A549 (cell line): ENCODE measurements at places on chromosomes 6 and 20.
A peak's percentile ranks its signal among the peaks of the same experiment; 100 is the strongest.

DNA sequence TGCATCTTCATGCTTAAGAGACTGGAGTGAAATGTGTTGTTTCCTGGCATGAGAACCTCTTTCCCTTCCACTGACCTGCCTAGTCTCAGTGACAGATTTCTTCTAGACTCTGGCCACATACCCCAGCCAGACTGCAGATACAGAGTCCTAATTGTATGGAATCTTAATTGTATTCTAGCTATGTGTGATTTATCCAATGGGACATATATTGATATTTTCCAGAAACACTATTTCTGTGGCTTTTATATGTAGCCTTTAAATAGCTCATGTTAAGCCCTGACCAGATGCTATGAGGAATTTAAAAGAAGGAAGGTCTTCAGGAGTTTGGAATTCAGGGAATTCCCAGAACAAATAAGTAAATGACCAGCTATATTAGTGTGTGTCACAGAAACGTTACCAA lies 99.0 kb downstream of the FIG4 start:
- no peak for DNase-seq

DNA sequence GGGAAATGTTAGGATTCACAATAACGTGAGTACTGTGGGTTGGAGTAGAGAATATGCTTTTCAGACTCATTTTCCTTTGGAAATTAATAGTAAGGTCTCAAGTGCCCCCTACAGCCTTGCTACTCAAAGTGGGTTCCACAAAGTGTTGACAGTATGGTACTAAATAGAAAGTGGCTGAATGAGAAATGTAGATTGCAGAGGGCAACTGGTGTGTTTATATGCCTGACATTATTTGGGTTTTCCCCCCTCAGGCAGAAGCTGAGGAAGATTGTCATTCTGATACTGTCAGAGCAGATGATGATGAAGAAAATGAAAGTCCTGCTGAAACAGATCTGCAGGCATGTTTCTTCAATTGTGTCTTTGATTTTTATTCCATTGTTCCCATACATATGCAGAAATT lies 5.6 kb downstream of the FBXO9 start:
- no peak for DNase-seq

DNA sequence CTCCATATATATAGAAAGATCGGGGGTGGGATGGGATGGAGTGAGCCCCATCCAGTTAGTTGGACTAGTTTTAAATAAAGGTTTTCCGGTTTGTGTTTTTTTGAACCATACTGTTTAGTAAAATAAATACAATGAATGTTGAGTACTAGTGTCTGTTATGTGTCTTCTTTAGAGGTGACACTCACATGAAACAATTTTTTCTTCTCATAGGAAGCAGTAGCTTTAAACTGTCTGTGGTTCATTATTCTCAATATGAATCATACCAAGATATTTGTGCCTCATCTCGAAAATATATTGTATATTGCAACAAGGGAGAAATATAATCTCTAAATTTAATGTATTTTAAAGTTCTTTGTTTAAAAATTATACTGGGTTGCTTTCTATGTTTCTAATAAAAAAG lies 33.4 kb downstream of the HSF2 start:
- DNase-seq, result no peak

- no peak for DNase-seq
Measured at GRCh38 chr20:48910347-48910781, 11.1 kb upstream of the ARFGEF2 start.

DNA sequence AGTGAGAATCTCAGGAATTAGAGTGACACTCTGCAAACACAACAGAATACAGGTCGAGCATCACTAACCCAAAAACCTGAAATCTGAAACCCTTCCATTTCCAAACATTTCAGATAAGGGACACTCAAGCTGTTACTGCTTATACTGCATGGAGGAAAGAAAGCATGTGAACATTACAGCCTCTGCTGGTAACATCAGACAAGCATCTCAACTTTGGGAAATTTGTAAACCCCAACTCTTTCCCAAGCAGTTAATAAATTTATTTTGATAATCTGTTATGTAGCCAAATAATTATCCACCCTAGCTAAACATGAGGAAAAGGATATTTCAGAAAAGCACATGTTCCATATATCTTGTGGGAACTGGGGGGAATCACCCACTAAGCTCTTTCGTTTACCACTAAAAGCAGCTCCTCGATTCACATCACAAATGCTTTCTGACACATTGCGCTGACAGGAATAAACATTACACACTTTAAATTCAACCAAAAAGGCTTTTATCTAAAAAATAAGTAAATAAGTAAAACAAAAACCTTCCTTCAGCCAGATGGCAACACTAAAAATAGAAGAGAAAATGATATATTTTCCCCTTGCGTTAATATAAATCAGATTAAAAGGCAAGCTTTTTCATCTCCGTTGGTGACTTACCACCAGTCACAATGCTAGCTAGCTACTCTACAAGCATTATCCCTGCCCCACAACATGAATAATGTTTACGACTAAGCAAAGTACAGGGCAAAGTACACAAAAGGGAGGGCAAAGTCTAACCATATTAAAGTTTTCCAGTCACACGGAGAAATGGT lies 120.8 kb downstream of the MAP7 start:
- DNase-seq, result no peak

DNA sequence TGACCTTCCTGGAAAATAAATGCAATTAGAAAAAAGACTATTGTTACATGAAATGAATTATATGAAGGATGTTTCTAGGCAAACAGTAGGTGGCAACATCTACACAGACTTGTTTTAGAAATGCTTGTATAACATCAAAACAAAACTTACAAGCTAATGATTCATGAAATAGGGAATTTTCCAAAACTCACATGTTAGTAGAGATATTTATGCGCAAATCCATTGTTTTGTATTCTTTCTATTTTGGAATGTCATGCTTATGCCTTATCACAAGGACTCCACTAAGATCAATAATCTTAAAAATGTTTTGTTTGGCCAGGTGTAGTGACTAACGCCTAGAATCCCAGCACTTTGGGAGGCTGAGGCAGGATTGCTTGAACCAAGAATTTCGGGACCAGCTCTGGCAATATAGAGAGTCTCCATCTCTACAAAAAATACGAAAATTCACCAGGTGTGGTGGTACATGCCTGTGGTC lies 32.3 kb upstream of the LGSN start:
- peak; percentile 67 for DNase-seq

DNA sequence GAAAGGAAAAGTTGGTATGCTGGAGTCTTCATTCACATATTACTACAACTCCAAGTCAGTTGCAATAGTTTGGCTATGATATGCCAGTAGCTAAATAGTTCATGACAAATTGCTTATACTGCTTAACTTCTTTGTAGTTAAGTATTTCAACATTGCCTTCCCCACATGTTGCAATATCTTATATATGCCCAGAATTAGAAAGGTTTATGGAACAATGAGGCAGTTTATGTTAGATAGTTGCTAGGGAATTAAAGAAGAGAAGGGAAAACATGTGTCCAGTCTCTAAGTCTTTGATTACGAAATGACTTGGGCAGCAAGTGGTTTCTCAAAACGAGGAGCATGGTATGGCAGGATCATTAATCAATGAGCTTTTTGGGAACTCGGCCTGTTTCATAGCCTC lies 145.8 kb downstream of the PLCB4 start:
- DNase-seq, result no peak

DNA sequence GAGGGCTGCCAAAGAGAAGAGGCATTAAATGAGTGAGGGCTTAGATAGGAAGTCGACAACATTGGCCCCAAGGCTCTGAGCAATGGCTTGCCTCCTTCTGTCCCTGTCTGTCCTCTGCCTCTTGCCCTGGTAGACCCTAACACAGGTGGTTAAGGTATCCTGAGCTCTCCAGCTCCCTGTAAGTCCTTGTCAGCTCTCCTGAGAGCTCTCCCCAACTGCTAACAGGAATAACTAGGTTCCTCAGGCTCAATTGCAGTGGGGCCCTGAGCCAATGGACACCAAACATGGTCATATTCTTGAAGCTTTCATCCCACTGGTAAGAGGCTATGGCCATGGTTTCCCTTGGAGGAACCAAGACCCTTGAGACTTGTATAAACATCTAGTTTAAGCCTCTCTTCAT lies 5.0 kb upstream of the CPNE1 start:
- no peak for DNase-seq

- no peak for DNase-seq
Measured at GRCh38 chr20:62322492-62323041, 19.8 kb downstream of the ADRM1 start.

DNA sequence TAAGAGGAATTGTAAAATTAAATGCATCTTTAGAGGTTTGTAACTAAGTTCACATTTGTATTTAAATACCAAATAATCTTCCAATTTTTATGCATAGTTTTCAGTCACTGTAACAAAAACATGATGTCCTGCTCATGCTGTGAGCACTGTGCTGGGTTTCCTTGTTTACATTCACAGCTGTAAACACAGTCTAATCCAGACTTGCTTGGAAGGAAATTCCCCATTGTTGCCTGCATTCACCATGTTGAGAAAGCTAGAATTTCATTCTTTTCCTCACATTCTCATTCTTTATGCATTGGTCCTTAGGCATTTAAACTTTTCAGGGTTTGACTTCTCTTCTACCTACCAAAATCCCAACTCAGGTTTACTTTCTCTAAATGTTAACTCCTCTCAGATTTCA lies 242.0 kb upstream of the TBX18 start:
- DNase-seq, result no peak

GRCh38 chr6:47069156-47069555 lies 27.0 kb upstream of the ADGRF1 start:
- no peak for DNase-seq

DNA sequence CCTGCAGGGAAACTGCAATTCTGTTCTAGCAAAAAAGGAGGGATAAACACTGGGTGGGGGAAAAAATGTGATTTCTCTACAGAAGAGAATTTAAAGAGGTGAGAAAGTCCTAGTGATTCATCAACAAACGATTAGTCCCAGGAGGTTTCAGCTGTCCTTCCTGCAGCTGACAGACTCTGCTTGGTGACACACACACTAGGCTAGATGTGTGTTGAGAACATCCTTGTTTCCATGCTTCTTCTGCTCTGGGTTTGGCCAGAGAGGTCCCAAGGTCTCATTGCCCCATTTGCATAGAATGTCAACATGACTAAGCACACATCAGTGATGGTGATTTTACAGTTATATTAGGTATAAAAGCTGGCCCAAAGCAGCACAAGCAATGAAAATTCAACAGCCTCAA lies 258.3 kb downstream of the NFATC2 start:
- DNase-seq, result no peak

DNA sequence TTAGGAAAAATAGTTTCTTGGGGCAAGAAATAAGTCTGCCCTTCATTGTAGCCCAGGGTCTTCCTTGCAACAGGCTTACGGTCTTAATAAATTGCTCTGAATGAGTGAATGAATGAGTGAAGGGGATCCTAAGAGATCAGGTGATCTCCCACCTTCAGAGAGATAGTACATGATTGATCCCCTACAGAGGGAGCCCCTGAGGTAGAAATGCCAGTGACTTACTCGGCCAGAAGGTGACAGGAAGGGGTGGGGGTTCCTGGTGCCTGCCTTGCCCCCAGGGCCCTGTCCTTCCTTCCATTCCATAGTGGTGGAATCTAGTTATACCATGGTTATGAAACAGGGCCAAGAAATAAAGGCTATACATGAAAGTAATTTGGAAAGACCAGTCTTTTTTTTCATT lies 215.3 kb upstream of the SSTR4 start:
- no peak for DNase-seq

- no peak for DNase-seq
Measured at GRCh38 chr6:25629198-25629576, 22.8 kb upstream of the SCGN start.

DNA sequence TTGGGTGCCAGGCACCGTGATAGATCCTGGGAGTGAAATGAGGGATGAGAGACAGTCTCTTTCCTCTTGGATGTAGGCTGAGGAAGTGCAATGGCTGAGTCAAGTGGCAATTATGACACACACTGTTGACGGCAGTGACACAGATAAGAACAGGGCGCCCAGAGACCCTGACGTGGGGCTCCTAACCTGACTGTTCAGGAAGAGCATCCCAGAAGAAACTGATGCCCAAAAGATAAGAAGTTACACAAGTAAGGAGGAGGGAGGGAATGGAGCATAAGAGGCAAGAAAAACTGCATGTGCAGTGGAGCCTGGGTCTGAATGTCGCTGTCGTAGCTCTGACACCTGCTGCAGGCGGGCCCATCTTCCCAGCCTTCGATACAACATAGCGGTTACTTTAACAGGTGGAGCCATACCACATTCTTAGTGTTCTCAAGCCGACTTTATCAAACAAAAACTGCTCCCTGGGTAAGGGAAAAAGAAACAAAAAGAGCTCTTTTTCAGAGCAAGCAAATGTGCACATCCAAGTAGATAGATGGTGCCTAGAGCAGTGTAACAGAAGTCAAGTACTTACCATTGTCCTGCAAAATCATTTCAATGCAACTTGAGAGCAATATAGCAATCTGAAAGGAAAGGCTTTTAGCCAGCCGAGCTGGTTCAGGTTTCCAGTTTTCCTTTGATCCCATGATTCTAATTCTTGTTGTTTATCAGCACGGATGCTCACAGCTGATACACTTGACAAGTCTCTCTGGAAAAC lies 463.9 kb upstream of the JARID2 start:
- DNase-seq, result no peak

GRCh38 chr6:133715270-133715669 lies 173.6 kb upstream of the TCF21 start:
- DNase-seq, result no peak

- no peak for DNase-seq
Measured at GRCh38 chr6:141261672-141262060, 871.1 kb upstream of the GJE1 start.

- no peak for DNase-seq
Measured at GRCh38 chr20:12967932-12968331, 40.8 kb upstream of the SPTLC3 start.

DNA sequence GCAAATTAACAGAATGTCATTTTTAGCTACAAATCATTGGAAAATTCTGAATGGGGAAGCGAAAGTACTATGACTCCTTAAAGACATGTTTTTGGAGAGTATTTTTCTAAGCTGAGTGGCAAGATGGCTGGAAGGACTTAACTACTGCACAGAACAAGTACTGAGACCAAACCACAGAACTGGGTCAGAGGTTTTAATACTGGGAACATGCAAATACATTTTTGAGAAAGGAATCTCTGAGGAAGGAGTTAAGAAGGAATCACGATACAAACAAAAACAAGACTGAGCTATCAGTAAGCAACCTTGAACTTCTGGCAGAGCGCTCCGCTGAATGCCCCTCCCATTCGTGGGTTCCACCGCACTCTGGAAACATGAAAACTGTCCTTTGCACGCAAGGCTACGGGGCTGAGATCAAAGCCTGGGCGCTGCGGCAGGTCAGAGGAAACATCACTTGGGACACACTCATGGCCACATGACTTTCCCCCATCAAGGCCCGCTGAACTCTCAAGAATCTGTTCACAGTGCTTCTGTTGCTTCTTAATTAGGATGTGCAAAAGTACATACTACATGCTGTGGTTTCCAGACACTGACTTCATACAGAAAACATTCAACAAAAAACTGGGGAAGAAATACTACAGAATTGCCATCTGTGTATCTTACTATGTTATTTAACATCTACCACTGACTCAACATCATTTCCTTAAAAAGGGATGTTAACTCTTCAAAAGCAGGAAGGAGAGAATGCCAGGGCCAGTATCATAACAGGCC lies 27.8 kb downstream of the SLC23A2 start:
- peak; percentile 79 for DNase-seq

- no peak for DNase-seq
Measured at GRCh38 chr6:138571181-138571580, 71.9 kb upstream of the NHSL1 start.
